ENCODE measurements at places on chromosomes 7 and 10.
A peak's percentile ranks its signal among the peaks of the same experiment; 100 is the strongest.

- DNase-seq, result no peak
These were observed 8.3 kb downstream of the ADD3 start for GRCh38 chr10:110016039-110016438.

DNA sequence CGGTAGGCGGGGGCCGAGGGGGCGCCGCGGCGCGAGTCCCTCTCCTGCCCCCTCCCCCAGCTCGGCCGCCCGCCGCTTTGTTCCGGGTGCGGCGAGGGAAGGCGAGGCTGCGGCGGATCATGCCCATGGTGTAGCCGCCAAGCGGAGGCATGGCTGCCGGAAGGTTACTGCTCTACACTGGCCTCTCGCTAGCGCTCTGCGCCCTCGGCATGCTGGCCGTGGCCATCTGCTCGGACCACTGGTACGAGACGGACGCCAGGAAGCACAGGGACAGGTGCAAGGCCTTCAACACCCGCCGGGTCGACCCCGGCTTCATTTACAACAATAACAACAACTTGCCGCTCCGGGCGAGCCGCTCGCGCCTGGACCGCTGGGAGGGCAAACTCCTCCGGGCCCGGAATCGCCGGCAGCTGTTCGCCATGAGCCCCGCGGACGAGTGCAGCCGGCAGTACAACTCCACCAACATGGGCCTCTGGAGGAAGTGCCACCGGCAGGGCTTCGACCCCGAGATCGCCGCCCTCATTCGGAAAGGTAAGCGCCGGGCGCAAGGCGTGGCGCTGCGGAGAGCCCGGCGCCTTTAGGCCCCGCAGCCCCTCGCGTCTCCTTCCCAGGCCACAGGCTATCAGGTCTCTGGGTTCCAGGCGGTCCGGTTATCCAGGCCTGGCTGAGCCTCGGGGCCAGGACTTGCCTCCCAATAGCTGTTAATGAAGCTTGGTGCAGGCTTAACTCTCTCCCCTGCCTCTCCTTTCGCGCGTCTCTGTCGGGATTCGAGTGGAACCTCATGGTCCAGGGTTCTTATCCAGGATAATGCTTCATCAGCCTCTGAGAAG, 513 bp downstream of the TMEM178B start:
- no peak for DNase-seq

GRCh38 chr7:72058579-72058978, 353.6 kb downstream of the CALN1 start:
- no peak for DNase-seq

DNA sequence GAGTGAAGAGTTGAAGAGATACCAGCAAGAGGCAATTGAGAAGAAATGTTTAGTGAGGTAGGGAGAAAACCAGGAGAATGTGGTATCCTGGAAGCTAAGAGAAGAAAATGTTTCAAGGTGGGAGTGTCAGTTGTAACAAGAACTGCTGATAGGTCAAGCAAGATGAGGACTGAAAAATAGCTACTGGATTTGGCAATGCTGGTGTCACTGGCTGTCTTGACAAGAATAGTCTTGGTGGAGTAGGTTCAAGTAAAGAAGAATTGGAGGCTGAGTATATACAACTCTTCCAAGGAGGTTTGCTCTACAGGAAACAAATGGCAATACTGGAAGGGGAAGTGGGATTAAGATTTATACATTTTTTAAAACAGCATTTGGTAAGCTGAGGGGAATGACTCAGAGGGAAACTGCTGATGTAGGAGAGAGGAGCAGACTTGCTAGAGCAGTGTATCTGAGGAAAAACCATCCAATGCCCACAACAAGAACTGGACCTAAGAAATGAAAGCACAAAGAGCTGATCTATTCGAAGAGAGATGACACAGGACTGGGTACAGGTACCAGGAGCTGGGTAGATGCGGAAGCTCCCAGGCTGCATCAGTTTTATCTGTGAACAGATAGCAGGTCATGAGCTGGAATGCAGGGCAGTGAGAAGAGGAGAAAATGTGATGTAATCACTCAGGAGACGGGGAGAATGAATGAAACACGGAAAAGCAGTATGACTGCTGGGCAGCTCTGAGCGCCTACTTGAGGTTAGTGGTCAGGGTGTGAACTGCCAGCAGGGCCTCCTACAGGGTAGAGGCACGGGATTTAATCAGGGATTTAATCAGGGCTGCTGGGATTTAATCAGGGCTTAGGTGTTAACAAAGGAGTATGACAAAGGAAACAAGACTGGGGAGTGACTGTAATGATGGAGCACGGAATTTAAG, 34.5 kb downstream of the FAM25A start:
- no peak for DNase-seq

DNA sequence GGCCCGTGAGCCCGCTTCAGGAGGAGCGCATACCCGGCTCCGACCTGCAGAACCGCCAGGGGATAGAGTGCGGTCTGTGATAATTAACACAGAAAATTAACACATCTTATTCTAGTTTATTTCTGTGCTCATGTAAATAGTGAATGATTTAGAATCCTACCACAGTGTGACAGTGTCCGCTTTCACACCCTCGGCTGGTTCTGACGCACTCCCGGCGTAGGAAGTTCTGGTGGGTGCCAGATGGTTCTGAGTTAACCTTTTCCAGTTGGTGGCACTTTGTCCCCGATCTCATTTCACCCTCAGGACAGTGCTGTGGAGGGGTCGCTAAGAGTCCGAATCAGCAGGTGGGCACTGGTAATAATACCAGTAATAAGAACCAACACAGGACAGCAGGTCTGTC, 28.3 kb upstream of the FXYD4 start:
- DNase-seq, result no peak

- no peak for DNase-seq
These were observed 438.9 kb downstream of the RPS24 start for GRCh38 chr10:78472551-78472890.

GRCh38 chr10:4581929-4582328, 244.1 kb upstream of the AKR1E2 start:
- no peak for DNase-seq

DNA sequence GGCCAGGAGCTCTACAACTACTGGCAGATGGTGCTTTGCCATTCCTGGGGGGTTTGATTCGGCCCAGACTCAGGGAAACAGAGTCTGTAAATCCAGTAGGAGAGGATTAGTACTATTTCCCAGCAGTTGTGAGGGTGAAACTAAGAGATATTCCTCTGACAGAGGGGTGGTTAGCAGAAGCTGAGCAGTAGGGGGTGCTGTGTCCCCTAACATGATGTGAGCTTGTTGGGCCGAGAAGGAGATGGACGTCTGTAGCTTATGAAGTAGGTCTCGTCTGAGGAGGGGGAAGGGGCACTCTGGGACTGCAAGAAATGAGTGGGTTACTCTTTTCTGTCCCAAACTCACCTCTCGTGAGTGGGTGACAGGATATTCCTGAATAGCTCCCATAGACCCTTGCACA, 179.2 kb upstream of the MBL2 start:
- DNase-seq, result peak; percentile 60

DNA sequence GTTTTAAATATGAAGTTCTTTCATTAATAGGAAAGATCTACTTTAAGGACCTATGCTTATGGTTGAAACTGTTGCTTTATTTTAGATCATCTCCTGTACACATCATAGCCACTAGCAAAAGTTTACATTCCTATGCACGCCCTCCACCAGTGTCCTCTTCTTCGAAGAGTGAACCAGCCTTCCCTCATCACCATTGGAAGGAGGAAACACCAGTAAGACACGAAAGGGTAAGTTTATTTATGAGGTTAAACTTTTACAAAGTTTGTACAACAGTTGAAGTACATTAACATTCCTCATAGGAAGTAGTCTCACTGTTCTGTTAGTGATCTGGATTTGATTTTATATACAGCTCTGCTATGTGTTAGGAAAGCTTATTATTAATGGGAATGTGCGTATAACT, 16.9 kb downstream of the HBP1 start:
- no peak for DNase-seq

- DNase-seq, result no peak
These were observed 319.7 kb downstream of the PTPRN2 start for GRCh38 chr7:158267742-158268435.

- no peak for DNase-seq
These were observed 109.2 kb downstream of the PRTFDC1 start for GRCh38 chr10:24843256-24843655.

DNA sequence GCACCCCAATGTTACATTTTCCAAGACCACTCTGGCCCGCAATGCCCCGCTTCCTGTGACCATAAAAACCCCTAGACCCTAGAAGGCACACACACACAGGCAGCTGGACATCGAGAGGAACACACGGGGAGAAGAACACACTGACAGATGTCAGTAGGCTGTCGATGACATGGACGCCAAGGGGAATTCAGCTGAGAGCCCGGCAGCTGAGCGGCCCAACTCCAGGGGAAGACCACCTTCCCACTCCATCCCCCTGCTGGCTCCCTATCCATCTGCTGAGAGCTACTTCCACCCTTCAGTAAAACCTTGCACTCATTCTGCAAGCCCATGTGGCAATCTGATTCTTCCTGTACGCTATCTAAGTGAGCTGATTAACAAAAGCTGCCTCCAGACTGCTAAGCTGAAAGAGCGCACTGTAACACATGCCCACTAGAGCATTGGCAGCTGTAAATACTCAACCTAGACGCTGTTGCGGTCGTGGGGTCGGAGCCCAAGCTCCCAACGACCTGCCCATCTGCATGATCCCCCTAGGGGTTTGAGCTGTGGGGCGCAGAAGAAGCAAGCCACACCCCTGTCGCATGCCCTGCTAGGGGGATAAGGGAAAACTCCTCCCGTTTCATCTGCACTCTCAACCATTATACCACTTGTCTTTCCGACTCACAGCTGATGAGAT, 843.6 kb upstream of the POT1 start:
- no peak for DNase-seq

GRCh38 chr7:2701832-2702593, 14.0 kb downstream of the AMZ1 start:
- DNase-seq, result peak; percentile 96

DNA sequence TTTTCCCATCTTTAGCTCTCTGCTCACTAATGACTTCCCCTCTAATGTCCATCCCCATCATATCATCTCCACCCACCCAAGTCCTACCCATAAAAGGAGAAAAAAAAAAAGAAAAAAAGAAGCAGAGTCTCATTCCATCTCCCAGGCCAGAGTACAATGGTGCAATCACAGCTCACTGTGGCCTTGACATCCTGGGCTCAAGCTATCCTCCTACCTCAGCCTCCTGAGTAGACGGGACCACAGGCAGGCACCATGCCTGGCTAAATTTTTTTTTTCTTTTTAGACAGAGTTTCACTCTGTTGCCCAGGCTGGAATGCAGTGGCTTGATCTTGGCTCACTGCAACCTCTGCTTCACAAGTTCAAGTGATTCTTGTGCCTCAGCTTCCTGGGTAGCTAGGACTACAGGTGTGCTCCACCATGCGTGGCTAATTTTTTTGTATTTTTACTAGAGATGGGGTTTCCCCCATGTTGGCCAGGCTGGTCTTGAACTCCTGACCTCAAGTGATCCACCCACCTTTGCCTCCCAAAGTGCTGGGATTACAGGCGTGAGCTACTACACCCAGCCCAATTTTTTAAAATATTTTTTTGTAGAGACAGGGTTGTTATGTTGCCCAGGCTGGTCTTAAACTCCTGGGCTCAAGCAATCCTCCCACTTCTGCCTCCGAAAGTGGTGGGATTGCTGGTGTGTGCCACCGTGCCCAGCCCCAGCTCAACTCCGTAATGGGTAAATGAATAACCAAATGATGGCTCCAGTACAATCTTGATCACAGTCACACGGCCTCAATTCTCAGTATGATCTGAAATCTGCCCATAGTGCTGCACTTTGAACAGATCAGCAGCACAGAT, 24.6 kb upstream of the SGMS1 start:
- DNase-seq, result peak; percentile 63

GRCh38 chr10:27242951-27243551, 2.5 kb upstream of the ACBD5 start:
- peak; percentile 69 for DNase-seq

- no peak for DNase-seq
These were observed 322.8 kb downstream of the POM121L12 start for GRCh38 chr7:53358269-53358668.

DNA sequence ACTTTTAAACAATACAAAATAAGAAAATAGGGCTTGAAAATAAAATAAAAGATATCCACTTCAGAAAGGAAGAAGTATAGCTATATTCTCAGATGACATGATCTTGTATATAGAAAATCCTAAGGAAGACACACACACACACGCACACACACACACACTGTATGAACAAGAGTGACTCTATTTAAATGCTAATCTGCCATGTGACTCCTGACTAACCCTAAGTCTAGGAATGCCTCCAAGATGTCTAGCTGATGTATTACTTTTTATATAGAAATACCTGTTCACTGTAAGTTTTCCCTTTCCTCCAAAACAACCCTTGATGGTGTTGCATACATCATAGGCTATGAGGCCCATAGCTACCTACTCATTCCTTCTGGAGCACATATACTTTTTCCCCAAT, 173.1 kb upstream of the LRRTM3 start:
- no peak for DNase-seq

GRCh38 chr7:7862393-7862792, 106.2 kb upstream of the GLCCI1 start:
- DNase-seq, result no peak

DNA sequence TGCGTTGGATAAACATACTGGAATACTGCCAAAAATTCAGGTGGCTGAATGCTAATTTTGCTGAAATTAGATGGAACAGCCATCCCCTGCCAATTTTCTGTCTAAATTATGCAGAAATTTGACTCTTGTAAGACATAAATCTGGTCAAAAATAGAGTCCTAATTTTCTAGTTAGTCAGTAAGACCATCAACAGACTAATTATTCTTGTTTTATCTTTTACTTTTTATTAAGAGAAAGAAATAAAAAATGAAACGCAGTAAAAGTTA, 110.3 kb upstream of the GATA3 start:
- DNase-seq, result no peak

DNA sequence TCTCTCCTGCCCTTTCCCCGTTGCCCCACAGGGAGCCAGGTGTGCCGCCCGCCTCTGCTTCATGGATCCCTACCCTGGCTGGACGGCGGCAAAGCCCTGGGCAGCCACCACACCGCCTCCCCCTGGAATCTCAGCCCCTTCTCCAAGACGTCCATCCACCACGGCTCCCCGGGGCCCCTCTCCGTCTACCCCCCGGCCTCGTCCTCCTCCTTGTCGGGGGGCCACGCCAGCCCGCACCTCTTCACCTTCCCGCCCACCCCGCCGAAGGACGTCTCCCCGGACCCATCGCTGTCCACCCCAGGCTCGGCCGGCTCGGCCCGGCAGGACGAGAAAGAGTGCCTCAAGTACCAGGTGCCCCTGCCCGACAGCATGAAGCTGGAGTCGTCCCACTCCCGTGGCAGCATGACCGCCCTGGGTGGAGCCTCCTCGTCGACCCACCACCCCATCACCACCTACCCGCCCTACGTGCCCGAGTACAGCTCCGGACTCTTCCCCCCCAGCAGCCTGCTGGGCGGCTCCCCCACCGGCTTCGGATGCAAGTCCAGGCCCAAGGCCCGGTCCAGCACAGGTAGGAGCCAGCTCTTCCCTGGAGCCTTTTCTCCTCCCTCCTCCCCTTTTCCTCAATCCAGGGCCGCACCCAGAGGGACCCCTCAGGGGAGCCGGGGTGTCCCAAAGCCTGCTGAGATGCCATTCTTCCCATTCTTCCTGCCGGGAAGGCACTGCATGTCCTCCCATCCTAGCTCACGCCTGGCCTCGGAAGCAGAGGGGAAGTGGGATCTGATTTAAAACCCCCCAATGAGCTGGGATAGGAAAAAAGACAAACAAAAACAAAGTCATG, 4.0 kb downstream of the GATA3 start:
- DNase-seq, result no peak

- DNase-seq, result peak; percentile 18
These were observed 6.5 kb downstream of the DBNL start for GRCh38 chr7:44050915-44051560.

GRCh38 chr10:10367264-10367663, 650.4 kb upstream of the CELF2 start:
- DNase-seq, result no peak

GRCh38 chr7:80063834-80064233, 70.8 kb upstream of the GNAI1 start:
- no peak for DNase-seq
